Osteocyte (in vitro differentiated cells): ENCODE measurements at places on chromosomes 1 and 21. TPM values are rescaled to one million over a fixed set of nuclear protein-coding genes. Genes with fewer than 3 reads are reported as not detected.
A peak's percentile ranks its signal among the peaks of the same experiment; 100 is the strongest.

DNA sequence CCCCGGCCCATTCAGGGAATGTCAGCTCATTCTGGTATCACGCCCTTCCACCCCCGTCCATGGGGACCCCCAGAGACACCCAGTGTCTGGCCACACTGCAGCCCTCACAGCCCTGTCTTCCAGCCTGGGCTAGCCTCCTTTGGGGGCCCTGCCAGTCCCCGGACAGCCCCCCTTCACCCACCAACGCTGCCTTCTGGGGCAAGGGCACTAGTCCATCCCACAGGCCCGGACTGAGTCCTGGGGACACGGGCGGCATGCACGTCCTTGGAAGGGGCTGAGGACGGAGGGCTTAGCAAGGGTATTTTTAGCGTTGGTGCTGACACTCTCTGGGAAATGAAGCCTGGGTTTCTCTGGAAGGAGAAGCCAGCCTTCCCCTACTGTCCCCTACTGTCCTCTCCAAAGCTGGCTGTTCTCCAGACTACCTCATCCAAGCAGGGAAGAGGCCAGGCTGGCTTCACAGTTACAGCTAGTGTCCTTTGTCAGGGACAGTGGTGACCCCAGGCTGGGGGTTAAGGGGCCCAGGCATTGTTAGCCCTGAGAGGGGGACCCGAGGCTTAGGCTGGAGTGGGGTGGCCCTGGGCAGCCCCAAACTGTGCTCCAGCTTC lies 39.5 kb downstream of the COQ8A start:
- peak; percentile 80 for DNase-seq

DNA sequence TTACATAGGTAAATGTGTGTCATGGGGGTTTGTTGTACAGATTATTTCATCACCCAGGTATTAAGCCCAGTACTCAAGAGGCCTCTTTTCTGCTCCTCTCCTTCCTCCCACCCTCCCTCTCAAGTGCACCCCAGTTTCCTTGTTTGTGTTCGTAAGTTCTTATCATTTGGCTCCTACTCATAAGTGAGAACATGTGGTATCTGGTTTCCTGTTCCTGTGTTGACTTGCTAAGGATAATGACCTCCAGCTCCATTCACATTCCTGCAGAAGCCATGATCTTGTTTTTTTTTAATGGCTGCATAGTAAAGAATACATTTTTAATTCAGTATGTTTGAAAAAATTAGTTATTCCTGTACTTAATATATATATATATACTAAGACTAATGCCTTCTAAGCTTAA lies 107.7 kb downstream of the CLDN17 start:
- no peak for DNase-seq

DNA sequence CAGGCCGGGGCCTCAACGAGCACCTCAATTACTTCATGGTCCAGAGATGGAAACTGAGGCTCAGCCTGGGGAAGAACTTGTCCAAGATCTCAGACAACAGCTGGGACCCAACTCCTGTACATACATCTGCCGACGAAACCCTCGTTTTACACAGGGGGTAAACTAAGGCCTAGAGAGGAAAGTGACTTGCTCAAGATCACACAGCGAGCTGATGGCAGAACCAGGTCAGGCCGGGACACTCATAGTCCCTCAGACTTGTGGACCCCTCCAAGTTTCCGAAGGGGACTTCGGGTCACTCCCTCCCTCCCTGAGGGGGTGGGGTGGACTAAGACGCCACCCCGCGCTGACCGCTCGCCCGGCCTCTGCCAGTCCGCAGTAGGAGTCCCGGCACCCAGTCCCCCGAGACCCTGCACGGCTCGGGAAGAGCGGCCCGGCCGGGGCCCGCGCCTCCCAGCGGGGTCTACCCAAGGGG lies 430 bp downstream of the WASF2 start:
- no peak for DNase-seq

DNA sequence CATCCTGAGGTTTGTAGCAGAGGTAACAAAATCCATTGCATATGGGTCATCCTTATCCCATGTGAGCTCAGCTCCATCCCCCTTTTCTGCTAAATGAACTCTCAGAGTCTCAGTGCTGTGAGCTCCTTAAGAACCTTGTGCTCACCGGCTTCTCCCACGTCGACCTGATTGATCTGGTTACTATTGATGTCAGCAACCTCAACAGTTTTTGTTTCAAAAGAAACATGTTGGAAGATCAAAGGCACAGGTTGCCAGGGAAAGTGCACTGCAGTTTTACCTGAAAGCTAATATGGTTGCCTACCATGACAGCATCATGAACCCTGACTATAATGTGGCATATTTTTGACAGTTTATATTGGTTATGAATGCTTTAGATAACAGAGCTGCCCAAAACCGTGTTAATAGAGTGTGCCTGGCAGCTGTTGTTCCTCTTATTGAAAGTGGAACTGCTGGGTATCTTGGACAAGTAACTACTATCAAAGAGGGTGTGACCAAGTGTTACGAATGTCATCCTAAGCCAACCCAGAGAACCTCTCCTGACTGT lies 131.4 kb downstream of the HS2ST1 start:
- DNase-seq, result no peak

DNA sequence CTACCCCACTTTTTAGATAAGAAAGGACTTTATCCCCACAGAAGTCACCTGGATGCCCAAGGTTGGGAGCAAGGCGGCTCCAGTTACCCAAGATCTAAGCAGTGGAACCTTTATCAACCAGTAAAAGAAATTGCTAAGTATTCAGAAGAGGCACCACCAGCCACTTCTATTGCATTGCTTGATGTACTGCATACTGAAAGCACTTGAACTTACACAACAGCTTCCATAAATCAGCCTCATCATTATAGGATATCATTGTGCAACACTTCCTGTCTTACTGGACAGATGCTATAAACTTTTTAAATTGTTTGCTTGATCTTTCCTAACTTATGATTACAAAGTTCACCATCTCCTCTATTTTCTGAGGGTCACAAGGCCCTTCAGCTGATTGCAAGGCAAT lies 642.7 kb upstream of the CXADR start:
- DNase-seq, result no peak

The ZBTB40 gene
- total RNA-seq, result 22.5 and 23.6 TPM in 2 replicates

- DNase-seq, result no peak
These were observed 79.7 kb downstream of the ZNF326 start for GRCh38 chr1:90074566-90074965.

DNA sequence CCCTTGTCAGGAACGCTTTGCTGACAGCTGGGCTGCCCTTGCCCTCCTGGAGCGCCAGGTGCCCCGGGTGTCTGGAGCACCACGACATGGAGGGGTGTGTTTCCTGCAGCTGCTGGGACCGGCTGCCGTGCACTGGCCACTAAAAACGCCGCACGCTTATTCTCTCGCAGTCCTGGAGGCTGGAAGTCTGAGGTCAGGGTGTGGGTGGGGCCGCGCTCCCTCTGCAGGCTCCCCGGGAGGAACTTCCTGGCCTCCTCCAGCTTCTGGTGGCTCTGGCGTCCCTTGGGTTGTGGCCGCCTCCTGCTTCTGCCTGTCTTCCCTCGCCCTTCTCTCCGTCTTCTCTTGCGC lies 28.0 kb upstream of the PLCH2 start:
- no peak for DNase-seq

- DNase-seq, result peak; percentile 48
These were observed 89.0 kb downstream of the MIS18A start for GRCh38 chr21:32189688-32190483.

The TNFRSF4 gene
- 0.19 TPM in 1 of 2 replicates, not detected in the other for total RNA-seq

The AGMAT gene
- total RNA-seq, result 0.13 and 0.19 TPM in 2 replicates

DNA sequence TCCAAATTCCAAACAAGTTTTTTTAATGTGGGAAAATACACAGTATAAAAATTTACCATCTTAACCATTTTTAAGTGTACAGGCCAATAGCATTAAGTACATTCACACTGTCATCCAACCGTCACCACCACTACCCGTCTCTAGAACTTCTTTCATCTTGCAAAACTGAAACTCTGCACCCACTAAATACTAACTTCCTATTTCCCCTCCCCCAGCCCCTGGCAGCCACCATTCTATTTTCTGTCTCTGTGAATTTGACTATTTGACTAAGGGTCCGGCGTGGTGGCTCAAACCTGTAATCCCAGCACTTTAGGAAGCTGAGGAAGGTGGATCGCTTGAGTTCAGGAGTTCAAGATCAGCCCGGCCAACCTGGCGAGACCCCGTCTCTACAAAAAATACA lies 36.1 kb downstream of the CLSTN1 start:
- no peak for DNase-seq

DNA sequence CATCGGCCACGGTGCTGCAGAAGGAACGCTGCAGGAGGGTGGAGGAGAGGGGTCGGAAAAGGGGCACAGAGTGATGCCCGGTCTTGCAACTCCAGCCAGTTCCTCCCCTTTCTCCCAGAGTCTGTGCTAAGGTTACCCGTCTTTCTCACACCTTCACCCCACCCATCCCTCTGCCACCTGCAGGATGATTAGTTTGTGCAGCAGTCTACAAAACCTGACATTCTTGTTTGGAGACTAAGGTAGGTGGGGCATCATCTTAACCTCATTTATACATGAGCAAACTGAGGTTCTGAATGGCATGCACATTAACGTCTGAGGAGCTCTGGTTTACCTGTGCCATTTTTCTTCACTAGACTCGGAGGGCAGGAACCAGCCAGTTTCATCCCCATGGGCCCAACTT lies 232.3 kb downstream of the GRIK3 start:
- DNase-seq, result no peak

The TRIM45 gene
- 5.0 and 6.3 TPM in 2 replicates for total RNA-seq

DNA sequence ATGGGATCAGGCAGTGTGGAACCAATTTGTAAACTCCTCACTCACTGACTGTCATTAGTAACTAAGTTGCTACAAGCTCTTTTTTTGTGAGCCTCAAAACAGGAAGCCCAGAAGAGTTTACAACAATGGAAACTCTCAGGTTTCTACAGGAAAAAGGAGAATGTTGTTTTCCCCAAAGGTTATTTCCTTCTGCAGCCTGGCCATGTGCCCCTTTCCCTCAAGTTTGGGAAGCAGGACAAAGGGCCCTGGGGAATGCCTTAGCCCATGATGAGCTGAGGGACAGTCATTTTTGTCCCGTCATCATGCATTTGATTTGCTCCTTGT lies 395.9 kb downstream of the KIF26B start:
- no peak for DNase-seq

The PROK1 gene
- not detected in 2 replicates for total RNA-seq

The GNB1 gene
- total RNA-seq, result 394 and 407 TPM in 2 replicates

The CD1C gene
- total RNA-seq, result not detected in 2 replicates

- peak; percentile 92 for DNase-seq
These were observed 4.1 kb upstream of the SH3BGRL3 start for GRCh38 chr1:26275580-26276431.

The TP73 gene
- 0.16 and 0.24 TPM in 2 replicates for total RNA-seq

The LCE1D gene
- not detected in 2 replicates for total RNA-seq

DNA sequence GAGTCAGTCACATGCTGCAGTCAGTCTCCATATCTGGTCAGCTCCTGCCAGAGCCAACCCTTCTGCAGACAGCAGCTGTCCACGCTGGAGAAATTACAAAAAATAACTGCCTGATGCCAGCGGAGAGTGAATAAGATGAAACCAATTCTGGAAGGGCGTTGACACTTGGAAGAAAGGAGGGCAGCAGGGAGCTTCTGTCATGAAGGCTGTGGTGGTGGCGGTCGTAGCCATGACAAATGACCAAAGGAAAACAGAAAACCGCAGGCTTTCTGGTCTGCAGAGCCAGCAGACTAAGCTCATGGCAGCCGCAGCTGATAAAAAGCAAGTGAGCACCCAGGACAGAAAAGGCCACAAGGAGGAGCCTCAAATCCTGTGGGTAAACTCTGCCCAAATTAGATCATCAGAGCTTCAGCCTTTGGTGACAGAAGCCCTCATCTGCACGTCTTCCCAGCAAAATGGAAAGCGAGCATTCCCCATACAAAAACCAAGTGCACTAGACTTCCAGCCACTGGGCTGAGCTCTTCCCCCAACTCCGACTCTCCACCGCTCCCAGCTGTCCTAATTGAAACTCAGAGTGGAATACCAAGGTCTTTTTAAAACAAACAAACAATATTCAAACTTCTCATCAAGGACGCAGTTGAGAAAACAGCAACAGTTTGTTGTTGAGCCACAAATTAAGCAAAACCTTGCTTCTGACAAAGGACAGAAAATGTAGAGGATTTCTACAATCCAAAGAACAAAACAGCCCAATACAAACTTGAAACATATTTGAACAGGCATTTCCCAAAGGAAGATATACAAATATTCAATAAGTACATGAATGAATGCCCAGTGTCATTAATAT lies 28.7 kb downstream of the RSPH1 start:
- DNase-seq, result no peak

GRCh38 chr1:31221072-31221471 lies 18.6 kb downstream of the NKAIN1 start:
- no peak for DNase-seq

- no peak for DNase-seq
These were observed 1539.6 kb downstream of the BRINP3 start for GRCh38 chr1:188937965-188938551.

GRCh38 chr1:201488830-201489589 lies 17.9 kb downstream of the CSRP1 start:
- peak; percentile 89 for DNase-seq

The E2F2 gene
- total RNA-seq, result 1.3 TPM in 2 replicates

GRCh38 chr1:154860156-154860870 lies 9.8 kb downstream of the KCNN3 start:
- DNase-seq, result no peak

DNA sequence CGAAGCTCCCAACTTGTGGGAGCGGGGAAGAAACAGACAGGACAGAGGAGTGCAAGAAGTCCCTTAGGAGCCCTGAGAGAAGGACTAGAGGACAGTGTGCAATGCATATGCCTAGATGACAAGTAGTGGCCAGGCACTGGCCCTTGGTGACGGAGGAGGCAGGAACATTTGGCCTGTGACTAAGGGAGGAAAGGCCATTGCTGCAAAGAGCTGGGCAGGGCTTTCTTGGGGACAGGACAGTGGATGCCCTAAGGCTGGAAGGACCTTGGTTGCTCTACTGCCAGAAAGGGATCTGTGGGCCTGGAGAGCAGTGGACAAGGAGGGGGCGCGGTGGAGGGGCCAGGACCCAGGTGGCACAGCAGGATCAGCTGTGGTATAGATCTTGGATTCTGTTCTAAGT lies 481.3 kb downstream of the CAMTA1 start:
- DNase-seq, result peak; percentile 46
